ENCODE measurements at places on chromosomes 16 and 17.

DNA sequence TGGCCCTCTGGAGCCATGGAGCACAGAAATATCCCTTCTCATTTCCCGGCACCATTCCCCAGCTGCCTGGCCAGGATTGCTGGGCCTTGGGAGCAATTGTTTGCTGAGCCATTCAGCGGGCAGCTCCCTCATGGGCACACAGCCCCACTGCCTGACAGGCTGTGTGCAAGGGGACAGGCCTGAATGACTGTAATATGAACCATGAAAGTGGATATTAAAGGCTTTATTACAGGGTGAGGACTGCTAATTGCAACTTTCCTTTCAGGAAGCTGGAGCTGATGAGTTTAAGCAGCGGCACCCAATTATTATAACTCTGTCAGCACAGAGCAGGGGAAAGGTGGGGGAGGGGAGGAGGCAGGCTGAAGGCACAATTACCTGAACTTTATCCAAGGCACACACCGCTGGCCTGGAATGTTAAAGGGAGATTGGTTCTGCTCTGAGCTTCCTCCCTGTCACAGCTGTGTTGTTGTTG, 159.8 kb upstream of the SDK2 start:
- DNase-seq: no peak

GRCh38 chr17:44914148-44914547, 1.2 kb downstream of the GFAP start:
- no peak for DNase-seq

- DNase-seq: no peak
Measured at GRCh38 chr17:60436676-60437075, 14.4 kb downstream of the CHCT1 start.

DNA sequence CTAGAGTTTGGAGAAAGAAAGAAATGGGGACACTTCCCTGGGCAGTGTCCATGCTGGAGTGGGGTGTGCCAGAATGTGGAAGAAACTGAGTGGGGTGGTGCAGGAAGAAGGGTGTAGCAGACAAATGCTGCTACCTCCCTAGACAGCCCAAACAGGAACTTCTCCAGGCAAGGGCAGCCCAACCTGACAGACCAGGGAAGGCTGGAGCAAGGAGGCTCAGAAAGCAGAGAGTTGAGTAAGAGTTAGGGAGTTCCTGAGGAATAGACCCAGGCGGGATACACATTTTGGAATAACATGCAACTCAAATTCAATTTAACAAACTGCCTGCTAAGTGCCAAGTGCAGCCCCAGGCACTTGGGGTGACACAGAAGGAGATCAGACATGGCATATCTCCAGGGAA, 1.0 kb upstream of the MYO18A start:
- DNase-seq: no peak

DNA sequence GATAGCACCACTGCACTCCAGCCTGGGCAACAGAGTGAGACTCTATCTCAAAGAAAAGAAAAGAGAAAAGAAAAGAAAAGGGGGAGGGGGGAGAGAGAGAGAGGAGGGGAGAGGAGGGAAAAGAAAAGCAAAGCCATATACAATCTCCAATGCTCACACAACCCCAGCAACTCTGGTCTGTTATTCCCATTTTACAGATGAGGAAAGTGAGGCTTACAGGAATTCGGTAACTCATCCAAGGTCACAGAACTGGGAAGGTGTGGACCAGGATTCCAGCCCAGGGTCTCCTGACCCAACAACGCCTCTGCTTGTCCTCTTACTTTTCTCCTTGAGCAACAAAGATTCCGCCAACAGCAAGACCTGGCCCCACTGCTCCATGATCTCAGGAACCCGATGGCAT, 13.0 kb downstream of the PLA2G10 start:
- no peak for DNase-seq

DNA sequence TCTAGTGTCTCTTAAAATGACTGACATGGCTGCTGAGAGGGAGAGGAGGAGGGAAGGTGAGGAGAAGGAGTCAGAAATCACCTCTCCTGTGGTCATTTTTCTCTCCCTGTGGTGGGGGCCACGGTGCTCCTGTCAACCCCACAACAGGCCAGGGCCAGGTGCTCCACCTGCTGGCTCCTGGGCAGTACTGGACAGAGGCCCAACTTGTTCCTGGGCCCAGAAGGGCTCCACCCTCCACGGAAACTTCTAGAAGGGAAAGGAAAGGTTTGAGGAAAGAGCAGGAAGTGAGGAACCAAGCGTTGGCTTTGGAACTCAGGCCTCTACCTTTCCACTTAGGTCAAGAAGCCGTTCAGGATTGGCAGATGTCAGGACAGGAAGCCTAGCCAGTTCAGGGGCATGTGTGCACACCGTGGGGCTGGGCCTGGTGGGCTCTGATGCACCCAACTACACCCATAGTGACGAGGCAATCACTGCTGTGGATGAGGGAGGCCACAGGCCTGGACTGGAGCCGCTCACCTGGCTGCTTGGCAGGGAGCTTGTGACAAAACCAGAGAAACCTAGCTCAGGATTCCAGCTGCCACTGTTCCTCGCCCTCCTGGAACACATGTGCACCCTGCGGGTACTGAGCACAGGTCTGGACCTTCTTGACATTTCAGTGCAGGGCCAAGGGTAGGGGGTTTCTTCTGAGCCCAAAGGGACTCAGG, 36.1 kb downstream of the WNT3 start:
- DNase-seq: peak; percentile 53

GRCh38 chr16:82631701-82632685, 5.2 kb downstream of the CDH13 start:
- DNase-seq: peak; percentile 8

DNA sequence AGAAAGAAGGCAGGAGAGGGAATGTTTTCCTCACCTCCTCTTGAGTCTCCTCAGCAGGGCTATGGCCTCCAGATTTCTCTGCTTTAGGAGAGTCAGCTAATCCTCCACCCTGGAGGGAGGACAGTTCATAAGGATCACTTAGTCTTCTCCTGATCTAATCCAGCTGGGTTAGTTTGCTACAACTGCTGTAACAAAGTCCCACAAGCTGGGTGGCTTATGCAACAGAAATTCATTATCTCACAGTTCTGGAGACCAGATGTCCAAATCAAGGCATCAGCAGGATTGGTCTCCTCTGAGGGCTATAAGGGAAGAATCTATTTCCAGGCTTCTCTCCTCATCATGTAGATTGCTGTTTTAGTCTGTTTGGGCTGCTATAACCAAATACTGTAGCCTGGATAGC, 40.6 kb upstream of the XYLT1 start:
- peak; percentile 8 for DNase-seq

GRCh38 chr17:61467416-61468262, 15.4 kb downstream of the TBX4 start:
- DNase-seq: peak; percentile 41

GRCh38 chr17:73068322-73069153, 23.9 kb downstream of the SLC39A11 start:
- no peak for DNase-seq

DNA sequence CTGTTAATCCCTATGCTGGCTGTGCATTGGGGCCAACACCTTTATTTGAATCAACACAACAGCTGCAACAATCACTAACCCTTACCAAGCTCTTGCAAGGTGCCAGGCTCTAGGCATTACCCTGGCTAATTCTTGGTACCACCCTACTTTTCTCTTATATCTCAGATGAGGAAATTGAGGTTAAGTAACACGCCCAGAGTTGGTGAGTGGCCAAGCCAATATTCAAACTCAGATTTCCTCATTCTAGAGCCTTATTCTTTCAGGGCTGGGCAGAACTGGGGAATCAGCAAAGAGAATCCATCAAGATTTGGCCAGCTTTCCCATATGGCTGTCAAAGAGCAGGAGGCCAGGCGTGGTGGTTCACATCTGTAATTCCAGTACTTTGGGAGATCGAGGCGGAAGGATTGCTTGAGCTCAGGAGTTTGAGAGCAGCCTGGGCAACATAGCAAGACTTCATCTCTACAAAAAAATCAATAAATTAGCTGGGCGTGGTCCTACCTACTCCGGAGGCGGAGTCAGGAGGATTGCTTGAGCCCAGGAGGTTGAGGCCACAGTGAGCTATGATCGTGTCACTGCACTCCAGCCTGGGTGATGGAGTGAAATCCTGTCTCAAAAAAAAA, 23.7 kb downstream of the ARSG start:
- DNase-seq: no peak

DNA sequence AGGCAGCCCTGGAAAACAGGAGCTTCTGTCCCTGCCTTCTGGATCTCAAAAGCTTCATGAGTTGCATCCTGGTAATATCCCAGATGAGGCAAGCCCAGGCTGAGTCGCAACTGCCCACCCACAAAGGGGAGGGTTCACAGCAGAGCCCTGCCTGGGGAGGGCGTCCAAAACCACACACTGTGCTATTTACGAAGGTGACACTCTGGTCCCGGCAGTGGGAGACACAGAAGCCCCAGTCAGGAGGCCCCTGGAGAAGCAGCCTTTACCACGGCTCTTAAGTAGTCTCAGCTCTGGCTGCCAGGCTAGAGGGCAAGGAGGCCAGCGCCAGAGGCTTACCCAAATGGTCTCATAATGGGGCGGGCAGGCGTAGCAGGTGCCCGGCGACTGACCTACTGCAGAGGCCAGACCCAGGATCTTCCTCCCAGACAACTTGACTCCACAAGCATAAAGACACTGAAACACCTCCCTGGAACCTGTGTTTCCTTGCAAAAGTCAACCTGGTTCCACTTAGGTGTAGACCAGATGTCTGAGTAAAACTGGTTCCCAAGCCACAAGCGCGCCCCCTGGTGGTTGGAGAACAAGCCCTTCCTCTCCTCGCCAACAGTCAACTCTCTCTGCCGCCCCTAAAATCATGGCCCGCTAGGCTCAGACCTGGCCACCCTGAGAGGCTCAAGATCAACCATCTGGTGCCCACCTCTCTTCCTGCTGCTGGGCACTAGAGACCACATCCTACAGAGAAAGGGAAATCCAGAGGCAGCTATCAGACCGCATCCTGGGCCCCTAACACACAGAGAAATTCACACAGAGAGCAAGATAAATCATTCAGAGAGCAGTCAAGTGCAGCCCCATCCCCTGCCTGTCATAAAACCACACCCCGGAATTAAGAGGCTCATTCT, 5.2 kb downstream of the AXIN2 start:
- DNase-seq: peak; percentile 85

DNA sequence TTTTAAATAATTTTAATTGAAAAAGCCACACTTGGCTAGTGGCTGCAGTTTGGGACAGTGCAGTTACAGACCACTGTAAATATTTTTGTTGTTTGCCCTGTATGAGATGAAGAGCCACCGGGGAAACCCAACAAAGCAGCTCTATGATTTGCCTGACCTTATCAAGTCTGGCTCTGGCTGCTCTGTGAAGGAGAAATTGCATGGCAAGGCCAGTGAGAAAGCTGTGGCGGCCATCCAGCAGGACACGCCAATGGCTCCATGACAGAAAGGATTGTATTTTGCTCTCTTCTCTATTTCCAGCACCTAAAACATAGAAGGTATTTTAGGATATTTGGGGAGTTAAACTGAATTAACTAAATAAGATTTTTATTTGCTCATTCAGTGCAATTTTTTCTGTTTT, 330.0 kb upstream of the DYNLRB2 start:
- DNase-seq: no peak

DNA sequence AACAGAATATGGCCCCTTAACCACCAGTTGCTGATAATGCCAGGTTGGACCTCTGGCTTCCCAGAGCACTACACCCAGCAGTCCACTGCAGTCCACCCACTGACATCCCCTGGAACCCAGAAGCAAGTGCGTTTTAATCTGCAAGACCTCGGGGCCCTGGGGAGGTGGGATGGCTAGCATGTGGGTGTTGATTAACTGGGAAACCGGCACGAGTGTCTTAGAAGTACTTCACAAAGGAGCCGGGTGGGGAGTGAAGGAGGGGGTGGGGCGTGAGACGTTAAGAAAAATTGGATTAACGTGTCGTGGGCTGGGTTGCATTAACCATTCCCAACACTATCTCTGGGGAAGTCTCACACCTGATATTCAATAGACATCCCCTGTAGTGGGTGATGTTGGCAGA, 6.1 kb upstream of the HIC1 start:
- DNase-seq: peak; percentile 83

- DNase-seq: peak; percentile 71
Measured at GRCh38 chr16:88437367-88437964, 15.6 kb upstream of the ZFPM1 start.

DNA sequence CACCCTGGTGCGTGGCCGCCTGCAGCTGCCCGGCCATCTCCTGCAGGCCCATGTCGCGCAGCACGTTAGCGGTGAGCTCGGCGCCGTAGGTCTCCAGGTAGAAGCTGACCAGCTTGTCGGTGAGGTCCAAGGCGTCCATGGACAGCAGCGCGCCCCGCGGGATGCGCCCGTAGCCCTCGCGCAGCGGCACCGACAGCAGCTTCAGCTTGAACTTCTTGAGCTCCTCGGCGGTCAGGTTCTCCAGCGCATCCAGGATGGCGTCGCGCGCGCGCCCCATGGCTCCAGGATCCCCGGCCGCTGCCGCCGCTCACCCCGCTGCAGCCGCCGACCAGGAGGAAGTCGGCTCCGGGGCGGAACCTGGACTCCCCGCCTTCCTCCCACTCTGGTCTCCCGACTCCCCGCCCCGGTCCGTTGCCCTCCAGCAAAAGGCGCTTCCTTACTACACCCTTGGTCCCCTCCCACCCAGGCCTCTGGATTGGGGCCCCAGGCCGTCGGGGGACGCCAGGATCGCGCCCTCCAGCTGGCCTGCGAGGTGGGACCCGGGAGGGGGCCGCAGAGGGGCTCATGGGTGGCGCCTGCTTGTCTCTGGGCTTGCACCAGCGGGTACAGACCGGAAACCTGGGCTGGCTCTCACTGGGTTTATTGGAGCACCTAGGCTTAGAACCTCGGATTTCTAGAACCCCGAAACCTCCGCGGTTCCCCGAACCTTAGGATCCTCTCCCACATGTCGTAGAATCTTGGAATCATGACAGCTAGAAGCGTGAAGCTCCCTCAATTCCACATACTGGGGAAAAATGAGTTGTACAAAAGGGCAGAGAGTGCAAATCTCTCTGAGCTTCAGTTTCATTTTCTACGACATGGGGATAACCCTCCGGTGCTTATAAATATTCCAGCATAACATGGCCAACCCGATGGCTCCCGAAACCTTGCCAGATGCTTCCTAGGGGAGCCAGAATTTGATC, at the start of gene PYCARD:
TSS of gene PYCARD (minus strand) at position 347 of the 962 bp plus-strand sequence. CDS start at position 277, 70 bp downstream.
- DNase-seq: no peak

DNA sequence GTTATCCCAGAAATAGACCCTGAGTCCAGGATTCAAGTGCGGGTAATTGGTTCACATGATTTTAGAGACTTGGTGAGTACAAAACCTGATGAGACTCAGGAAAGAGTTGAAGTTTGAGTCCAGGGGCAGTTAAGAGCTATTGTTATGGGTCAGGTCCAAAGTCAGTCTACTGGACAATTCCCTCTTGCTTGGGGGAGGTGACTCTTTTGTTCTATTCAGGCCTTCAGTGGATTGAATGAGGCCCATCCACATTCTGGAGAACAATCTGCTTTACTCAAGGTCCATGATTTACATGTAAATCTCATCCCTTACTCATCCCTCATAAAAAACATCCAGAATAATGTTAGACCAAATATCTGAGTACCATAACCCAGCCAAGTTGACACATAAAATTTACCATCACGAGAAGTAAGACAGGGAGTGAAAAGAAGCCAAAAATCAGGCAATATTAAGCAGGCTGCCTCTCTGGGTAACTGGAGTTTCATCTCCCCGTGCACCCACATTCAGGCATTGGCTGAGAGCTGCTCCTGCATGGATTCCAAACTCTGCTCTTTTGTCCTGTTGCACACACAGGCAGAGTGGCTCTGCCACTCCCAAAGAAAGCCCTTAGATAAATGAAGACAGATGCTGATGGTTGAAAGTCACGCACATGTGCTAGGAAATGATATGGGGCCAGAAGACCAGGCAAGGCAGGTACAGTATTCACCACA, 156.0 kb upstream of the SALL1 start:
- no peak for DNase-seq

- DNase-seq: no peak
Measured at GRCh38 chr16:86998196-86999001, 318.8 kb downstream of the C16orf95 start.
